ENCODE measurements at places on chromosomes 11 and 22.

GRCh38 chr11:15836795-15837194, 519.6 kb downstream of the SOX6 start:
- DNase-seq = no peak

GRCh38 chr22:36180038-36180880, 19.7 kb upstream of the APOL3 start:
- no peak for DNase-seq

- peak; percentile 53 for DNase-seq
Observed at GRCh38 chr11:95450547-95451123, 219.6 kb upstream of the SESN3 start.

DNA sequence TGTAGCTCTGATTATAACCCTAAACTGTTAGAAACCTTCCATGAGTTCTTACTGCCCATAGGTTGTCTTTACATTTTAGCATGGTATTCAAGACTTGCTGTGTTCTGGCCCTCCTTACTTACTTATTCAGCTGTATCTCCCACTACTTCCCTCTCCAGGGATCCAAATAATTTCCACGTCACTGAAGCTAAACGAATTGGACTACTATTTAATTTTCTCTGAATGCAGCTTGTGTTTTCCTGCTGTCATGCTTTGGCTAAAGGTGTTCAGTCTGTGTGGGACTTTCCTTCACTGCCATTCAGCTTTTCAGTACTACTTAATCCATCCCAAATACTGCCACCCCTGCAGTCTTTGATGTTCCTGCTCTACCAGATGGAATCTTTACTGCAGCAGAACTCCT, 88.3 kb downstream of the UVRAG start:
- DNase-seq = no peak

- no peak for DNase-seq
Observed at GRCh38 chr11:31636983-31637382, 127.4 kb downstream of the ELP4 start.

DNA sequence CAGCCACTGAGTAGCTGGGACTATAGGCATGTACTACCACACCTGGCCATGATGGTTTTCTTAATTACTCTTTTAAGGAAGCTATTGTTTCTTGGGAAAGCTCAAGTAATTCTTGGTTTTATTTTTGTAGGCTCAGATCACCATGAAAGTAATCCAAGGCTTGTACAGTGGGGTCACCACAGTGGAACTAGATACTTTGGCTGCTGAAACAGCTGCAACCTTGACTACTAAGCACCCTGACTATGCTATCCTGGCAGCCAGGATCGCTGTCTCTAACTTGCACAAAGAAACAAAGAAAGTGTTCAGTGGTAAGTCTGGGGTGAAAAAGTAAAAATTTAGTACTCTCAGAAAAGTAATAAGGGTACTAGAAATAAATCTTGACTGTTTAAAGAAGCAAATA, 11.3 kb downstream of the RRM1 start:
- no peak for DNase-seq

DNA sequence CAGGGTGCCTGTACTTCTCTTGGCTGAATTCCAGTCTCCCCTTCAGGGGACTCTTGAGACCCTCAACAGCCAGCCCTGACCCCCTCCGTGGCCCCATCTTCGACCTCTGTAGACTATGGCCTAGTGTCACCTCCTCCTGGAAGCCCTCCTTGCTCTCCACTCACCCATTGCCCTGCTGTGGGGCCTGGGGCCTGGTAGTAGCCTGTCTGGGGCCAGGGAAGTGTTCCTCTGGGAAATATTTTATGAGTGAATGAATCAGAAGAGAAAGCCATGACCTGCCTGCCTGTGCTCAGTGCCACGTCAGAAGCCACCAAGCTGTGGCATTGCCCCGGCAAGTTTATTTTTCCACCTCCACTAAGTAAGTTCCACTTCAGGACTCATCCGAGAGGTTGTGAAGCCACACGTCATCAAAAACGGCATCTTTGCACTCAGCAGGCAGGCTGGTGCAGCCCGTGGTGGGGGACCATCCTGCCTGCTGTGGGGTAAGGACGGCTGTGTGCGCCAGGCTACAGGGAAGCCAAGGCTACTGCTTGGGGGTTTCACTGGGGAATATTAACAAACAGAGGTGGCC, 59.6 kb upstream of the PPARA start:
- DNase-seq = no peak
